DMS53 (cell line): ENCODE measurements at places on chromosomes 7 and 10.

- no peak for DNase-seq
These were observed 62.9 kb upstream of the TRIM8 start for GRCh38 chr10:102581401-102581800.

GRCh38 chr10:104316321-104317099 lies 21.8 kb downstream of the ITPRIP start:
- peak; percentile 10 for DNase-seq

DNA sequence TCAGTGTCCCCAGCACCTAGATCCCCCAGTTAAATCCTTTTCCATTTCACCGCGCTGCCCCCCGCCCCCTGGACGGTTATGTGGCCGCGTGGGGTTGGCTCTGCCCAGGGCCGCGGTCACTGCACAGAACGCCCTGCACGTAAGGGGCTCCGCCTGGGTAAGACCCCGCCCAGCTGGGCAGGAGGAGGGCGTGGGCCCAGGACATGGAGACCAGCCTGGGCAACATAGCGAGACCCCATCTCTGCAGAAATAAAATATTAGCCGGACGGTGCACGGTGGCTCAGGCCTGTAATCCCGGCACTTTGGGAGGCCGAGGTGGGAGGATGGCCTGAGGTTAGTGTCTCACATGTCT lies 650 bp upstream of the ZFAND2A start:
- peak; percentile 59 for DNase-seq

DNA sequence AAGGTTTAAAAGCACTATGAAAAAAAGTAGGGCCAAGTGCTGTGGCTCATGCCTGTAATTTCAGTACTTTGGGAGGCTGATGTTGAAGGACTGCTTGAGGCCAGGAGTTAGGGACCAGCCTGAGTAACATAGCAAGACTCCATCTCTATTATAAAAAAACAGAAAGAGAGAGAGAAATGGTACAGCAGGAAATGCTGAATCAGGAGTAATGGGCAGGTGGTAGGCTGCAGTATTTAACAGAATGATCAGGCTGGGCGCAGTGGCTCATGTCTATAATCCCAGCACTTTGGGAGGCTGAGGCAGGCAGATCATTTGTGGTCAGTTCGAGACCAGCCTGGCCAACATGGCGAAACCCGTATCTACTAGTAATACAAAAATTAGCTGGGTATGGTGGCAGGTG lies 49.6 kb downstream of the SCD start:
- DNase-seq = peak; percentile 12

- DNase-seq = no peak
These were observed 52.8 kb downstream of the HHEX start for GRCh38 chr10:92742331-92743228.

GRCh38 chr10:98921316-98921715 lies 314.3 kb downstream of the HPSE2 start:
- no peak for DNase-seq

- DNase-seq = peak; percentile 71
These were observed 504.8 kb downstream of the NXPH1 start for GRCh38 chr7:8938044-8938805.

DNA sequence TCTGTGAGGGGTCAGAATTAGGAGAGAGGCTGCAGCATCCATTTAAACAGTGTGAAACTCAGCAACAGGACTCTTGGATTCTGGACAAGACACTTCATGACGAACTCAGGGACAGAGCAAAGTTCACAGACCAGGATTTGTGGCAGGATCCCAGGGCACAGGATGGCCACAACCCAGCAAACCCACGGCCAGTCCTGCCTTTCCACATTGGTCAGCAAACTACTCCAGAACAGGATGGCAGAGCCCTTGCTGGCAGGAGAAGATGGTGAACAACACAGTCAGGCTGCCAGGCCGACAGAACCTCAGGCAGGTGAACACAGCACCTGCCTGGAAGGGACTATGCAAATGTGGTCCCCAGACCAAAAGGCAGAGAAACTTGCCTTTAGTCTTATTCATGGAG lies 34.4 kb downstream of the VSTM4 start:
- DNase-seq = peak; percentile 17

DNA sequence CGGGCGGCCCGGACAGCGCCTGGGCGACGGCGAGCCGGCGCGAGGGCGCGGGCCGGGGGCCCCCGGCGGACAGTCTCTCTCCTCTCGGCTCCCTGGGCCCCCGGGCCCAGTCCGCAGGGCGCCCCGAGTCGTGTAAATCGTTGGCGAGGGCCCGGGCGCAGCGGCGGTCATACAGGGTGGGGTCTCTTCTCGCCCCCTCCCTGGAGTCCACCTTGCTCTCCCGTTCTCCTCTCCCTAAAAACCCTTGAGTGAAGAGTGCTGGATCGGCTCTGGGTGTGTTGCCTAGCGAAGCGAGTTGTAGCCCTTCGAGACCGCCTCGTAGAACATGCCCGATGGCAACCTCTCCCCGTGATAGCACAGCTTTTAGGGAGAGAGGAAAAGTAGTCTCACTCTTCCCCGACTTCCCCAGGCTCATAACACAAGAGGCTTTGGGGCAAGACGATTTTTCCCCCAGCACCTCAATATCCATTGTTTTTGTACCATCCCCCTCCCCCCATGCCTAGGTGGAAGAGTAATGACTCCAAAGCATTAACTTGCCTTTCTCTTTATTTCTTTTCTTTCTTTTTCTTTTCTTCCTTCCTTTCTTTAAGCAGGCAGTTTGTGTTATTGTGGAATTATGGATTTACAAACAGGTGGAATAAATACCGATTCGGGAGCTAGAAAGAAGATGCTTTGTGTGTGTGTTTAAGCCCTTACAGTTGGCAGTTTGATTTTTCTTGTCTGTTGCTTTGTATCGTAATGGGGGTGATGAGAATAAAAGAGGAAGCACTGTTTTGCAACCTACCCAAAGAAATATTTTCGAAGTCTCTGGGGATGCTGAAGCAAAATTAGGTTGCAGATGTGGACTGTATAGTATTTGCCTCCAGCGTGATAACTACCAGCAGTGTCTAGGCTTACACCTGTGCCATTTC lies 822 bp downstream of the SHOC2 start:
- peak; percentile 84 for DNase-seq

DNA sequence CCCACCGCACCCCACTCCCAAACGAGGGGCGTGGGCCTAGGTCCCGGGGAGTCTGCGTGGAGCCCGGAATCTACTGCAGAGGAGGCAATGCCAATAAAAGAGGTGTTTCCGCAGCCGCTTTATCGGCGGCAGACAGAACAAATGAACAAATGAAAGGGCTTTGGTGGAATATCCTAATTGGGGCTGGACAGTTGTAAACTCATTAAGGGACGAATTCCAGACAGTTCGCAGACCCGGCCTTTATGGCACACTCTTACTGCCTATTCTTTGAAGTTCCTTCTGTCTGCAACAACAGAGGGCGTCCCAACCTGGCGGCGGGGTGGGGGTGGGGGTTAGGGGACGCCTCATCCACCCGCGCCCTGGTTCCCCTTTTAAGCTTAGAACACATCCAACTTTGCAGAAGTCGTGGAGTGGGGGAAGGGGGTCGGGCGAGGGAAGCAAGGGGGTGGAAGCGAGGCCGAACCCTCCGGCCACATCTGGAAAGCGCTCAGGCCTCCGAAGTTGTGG lies 4.1 kb downstream of the HOXA9 start:
- no peak for DNase-seq

- DNase-seq = peak; percentile 94
These were observed 48.7 kb upstream of the FXYD4 start for GRCh38 chr10:43322769-43323168.

DNA sequence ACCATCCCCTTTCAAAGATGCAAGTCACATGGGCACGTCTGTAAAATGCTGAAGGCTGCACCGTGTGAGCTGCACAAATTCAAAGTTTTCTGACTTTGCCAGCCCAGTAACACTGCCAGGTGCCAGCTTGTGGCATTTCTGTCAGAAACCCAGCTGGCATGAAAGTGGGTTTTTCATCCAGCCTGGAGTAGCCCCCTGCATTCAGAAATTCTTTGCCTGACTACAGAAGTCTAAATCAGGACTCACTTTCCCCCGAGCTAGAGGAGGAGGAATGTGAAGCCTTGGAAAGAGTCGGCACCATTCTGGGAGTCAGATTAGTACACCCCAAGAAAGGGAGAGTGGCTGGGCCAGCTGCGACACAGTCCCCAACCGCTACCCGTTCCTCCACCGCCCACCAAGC lies 56.7 kb upstream of the EN2 start:
- DNase-seq = no peak

GRCh38 chr10:102546606-102547320 lies 43.0 kb downstream of the SUFU start:
- no peak for DNase-seq

DNA sequence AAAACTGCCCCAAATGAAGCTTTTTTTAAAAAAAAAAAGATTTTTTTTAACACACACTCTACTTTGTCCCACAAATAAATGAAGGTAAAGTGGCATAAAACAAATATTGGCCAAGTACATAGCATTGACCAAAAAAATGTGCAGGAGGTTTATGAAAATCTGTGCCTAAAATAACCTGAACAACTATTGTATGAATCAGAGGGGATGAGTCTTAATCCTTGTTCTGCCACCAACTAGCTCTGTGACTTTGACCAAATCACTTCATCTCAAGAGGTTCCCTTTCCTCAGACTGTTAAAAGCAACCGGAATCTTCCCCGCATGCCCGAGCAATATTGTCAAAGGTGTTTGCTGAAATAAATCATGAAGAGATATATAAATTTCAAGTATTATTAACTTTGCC lies 150.4 kb upstream of the NEBL start:
- DNase-seq = no peak

DNA sequence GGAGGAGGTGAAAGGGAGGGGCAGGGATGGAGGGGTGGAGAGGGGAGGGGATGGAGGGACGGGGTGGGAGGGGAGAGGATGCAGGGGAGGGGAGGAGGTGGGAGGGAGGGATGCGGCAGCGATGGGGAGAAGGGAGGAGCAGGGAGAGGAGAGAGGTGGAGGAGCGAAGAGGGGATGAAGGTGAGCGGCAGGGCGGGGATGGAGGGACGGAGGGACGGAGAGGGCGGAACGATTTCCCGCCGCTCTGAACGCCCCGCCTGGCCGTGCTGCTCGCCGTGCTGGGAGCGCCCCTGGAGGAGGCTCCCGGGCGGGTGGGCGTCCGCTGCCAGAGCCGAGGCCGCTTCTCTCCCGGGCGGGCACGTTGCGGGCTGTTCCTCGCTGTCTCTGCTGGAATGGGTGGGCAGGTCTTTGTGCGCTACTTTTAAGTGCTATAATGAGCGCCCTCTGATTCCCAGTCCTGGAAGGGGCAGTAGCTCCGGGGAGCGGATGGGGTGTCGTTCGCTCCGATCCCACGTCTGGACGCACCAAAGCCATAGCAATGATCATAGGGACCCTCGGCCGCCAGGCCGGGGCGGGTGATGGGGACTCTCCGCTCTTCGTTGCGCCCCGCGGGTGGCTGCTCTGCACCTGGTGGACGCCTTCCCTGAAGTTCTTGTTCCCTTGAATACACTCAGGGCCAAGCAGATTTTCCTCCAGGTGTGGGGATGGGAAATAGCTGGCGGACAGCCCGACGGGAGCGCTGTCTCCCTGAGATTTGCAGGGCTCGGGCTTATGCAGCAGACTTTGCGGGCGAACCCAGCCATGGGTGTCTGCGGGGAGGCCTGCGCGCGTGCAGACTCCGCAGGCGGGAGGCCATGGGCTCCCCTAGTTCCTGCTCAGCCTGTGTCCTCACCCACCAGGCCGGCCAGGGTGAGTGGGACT lies 81.1 kb upstream of the CPXM2 start:
- peak; percentile 4 for DNase-seq

- DNase-seq = no peak
These were observed 4.9 kb upstream of the FOXP2 start for GRCh38 chr7:114409750-114410149.

DNA sequence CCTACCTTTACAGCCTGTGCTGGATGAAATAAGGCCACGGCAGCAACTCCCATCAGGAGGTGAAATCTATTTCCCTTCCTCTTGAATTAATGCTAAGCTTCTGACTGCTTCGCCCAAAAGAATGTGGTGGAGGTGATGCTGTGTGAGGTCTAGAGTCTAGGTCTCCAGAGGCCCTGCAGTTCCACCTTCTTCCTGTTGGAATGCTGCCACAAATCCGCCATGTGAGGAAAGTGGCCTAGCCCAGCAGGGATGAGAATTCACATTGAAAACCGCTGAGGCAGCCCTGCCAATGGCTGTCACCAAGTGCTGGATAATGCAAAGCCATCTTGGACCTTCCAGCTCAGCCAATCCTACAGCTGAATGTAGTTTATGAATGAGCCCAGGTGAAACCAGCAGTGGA lies 28.0 kb downstream of the RHOBTB1 start:
- DNase-seq = peak; percentile 46

DNA sequence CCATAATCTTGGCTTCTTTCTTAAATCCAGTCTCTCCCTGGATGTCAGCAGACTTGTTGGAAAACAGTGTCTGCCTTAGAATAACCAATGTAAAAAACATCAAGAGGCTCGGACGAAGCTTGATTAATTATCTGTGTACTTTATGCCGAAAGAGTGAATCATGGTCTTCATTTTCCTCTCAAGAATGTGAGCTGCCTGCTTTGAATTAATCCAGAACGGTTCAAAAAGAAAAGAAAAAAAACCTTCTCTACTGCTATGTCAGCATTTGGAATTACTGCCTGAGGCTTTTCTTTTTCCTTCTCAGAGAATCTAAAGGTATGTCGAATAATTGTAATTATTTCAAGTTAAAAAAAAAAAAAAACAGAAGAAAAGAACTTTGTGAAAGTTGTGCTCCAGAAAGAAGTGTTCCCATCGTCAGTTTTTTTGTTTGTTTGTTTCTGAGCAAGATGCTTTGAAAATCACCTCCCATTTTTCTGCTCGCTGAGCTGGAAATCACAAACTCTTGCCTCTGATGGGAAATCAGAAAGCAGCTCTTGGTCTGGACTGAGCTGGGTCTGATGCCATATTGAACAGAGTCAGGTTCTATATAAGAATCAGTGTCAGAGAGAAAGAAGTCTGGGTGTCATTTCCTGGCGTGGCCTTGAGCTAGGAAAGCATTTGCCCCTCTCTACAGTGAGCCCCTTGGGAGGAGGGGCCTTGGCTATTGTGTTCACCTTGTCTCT lies 20.2 kb downstream of the PLPP4 start:
- no peak for DNase-seq
